ENCODE measurements at places on chromosomes 5 and 9. TPM values are rescaled to one million over a fixed set of nuclear protein-coding genes. Genes with fewer than 3 reads are reported as not detected.

DNA sequence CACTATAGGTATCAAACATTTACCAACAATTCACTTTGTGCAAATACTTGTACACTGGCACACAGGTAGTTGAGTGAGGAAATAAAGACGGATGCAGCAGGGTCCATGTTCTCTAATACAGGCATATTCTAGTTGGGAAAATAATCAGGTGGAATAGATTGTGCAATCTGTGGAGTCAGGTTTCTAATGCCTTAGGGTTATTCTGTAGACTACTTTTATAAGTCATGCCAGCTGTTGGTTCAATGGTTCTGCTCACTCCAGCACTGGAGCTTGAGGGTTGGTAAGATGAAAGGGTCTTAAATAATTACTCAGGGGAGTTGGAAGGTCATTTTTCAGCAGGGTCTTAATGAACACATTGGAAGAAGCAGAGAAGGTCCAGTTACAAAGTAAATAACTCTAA lies 690.3 kb upstream of the DMAC1 start:
- DNase-seq: no peak

The REXO4 gene
- 18.6 TPM for total RNA-seq

DNA sequence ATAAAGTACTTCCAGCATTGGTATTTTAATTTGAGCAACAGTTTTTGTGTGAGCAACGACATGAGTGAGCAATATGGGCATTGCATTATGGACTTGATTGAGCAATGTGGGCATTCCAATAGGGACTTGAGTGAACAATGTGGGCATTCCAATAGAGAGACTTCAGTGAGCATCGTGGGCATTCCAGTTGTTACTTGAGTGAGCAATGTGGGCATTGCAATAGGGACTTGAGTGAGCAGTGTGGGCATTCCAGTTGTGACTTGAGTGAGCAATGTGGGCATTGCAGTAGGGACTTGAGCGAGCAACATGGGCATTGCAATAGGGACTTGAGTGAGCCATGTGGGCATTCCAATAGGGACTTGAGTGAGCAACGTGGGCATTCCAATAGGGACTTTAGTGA lies 52.2 kb downstream of the ZCCHC7 start:
- no peak for DNase-seq

The CDX1 gene
- total RNA-seq: not detected

- DNase-seq: no peak
Measured at GRCh38 chr5:159410480-159410879, 80.2 kb upstream of the IL12B start.

GRCh38 chr5:60698336-60698735 lies 1.6 kb downstream of the DEPDC1B start:
- no peak for DNase-seq

DNA sequence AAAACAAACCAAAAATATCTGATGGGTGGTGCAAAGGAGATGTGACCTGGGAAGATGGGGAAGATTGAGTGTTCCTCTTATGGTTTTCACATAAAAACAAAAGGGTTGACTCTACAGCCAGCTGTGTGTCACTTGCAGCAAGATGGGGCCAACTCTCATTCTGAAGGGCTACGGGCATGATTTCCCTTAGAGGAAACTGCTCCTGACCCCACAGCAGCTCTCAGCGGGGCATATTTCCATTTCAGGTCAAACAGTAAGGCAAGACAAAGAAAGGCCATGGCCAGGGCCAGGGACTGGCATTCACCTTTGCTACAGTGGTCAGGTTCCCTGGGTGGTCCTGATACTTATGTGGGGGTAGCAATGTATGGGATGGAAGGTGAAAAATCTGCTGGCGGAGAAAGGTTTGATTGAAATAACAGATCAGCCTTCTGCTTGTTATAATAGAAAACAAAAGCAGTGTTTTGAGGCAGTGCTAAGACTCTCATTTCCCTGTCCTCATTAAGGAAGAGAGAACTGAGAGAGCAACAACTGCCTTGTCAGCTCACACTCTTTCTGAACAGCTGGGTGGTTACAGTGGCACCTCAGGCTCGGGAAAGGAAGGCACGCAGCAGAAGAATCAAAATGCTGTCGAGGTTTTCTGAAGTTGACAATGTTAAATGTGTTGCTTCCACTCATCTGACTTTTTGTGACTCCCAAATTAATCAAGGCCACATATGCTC lies 120.7 kb upstream of the PCA3 start:
- no peak for DNase-seq

- no peak for DNase-seq
Measured at GRCh38 chr5:147339313-147339712, 104.5 kb downstream of the STK32A start.

The PCDHGC3 gene
- total RNA-seq: 61.3 TPM

- DNase-seq: no peak
Measured at GRCh38 chr9:112809906-112810305, 59.3 kb downstream of the SNX30 start.

DNA sequence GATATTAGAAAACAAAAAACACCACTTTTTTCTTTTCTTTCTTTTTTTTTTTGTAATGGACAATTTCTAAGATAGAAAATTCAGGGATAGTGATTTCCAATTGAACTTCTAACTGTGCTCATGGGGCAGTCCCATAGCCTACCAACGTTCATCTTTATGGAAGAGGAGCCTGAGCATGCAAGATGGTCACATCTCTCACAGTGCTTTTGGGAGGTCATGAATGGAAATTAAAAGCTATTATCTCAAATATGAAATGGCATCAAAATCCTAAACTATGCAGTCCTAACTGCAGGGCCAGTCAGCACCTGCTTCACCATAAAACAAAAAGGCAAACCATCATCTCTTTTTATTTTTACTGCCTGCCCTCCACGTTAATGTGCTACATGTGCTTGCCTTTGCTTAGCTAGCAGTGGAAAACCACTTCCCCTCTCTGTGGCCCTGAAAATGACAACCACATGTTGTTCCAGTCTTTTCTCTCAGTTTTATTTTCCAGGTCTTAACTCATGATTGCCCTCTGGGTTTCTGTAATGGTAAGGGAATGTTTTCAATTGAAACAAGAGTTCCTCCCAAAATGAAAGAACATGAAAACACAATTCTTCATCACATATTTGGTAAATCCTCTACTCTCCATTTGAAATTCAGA lies 16.7 kb downstream of the IFNB1 start:
- no peak for DNase-seq

The PCDHGA1 gene
- 2.8 TPM for total RNA-seq

- no peak for DNase-seq
Measured at GRCh38 chr5:41256400-41256799, 43.1 kb upstream of the C6 start.

The FCN2 gene
- not detected for total RNA-seq

- DNase-seq: no peak
Measured at GRCh38 chr5:37029436-37029835, 152.9 kb downstream of the NIPBL start.

GRCh38 chr9:120718316-120718715 lies 4.0 kb upstream of the MEGF9 start:
- no peak for DNase-seq

GRCh38 chr5:73743161-73743560 lies 117.2 kb downstream of the ARHGEF28 start:
- no peak for DNase-seq

GRCh38 chr5:63025679-63026078 lies 447.1 kb downstream of the LRRC70 start:
- DNase-seq: no peak

GRCh38 chr9:14863402-14863801 lies 46.8 kb downstream of the FREM1 start:
- no peak for DNase-seq

GRCh38 chr5:93058309-93058708 lies 522.7 kb downstream of the NR2F1-AS1 start:
- DNase-seq: no peak

GRCh38 chr5:124902097-124902821 lies 155.8 kb upstream of the ZNF608 start:
- DNase-seq: no peak

DNA sequence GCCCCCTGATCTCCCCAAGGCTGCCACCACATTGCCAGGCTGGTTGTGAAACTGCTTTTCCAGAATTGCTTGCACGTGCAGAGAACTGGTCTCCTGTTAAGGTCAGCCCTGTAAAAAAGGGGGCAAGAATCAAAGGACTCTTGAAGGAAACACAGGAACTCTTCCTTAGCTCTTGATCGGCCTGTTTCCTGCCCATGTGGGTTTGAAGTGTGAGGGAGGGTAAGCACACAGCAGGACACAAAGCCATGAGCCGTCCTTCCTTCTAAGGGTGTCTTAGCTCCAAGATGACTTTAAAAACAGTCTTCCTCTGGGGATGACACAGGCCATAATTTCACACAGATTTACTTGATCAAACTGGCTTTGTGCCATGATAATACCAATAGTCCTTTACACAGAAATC lies 36.1 kb downstream of the TEK start:
- no peak for DNase-seq

The FOXD4L6 gene
- total RNA-seq: not detected

DNA sequence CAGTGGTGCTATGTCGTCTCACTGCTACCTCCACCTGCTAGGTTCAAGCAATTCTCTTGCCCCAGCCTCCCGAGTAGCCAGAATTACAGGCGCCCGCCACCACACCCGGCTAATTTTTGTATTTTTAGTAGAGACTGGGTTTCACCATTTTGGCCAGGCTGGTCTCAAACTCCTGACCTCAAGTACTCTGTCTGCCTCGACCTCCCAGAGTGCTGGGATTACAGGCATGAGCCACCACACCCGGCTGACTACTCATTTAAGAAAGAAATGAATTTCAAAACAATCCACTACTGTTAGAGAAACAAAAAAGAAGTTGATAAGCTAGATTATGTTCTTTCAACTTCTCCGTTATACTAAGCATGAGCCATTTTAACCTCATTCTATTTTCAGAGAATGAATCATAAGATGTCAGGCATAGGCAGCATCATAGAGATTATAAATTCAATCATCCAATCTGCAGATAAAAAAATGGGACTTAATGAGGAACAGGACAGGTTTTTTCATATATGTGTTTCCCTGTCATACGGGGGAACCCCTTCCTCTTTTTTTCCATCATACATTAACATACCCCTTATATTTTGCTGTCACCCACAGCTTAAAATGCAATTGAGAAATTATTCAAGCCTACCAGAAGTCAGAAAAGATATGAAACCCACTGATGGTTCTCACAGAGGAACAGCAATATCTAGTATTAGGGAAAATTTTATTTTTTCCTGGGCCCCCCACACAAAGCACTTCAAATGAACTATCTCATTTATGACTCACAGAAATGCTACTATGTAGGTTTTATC lies 26.5 kb upstream of the ADRB2 start:
- no peak for DNase-seq

DNA sequence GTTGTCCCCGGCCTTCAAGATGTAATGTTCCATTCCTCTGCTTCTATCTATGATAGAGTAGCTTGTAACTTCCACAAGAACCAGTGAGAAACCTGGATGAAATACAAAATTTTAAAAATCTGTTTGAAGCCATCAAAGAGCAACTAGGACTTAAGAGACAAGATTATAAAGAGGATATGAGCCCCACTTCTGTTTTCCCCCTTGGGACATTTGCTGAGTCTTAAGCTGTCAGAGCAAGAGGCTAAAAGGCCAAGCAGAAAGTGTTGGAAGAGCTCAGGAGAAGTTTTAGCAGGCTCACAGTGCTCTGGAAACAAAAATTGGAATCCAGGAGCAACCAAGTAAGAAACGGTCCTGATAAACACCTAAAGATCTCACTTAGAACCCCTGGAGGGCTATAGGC lies 76.1 kb downstream of the ADRB2 start:
- DNase-seq: no peak
